ENCODE measurements at places on chromosomes 3 and 15. TPM values are rescaled to one million over a fixed set of nuclear protein-coding genes. Genes with fewer than 3 reads are reported as not detected.
A peak's percentile ranks its signal among the peaks of the same experiment; 100 is the strongest.

DNA sequence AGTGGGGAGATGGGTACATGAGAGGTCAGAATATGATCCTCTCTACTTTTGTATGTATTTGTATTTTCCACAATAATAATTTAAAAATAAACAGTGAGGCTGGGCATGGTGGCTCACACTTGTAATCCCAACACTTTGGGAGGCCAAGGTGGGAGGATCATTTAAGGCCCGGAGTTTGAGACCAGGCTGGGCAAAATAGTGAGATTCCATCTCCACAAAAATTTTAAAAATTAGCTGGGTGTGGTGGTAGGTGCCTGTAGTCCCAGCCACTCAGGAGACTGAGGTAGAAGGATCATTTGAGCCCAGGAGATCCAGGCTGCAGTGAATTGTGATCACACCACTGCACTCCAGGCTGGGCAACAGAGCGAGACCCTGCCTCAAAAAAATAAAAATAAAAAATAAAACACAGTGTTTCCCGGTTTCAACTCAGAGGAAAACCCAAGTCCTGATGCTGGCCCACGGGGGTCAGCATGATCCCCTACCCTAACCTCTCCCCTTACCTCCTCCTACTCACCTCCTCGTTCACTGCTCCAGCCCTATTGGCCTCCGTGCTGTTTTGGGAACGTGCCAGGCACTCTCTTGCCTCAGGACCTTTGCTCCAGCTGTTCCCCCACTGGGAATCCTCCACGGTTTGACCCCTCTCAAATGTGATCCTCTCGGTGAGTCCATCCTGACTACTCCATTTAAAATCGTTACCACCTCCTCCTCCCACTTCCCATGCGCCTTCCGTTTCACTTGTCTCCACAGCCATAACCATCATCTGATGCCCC is 2.9 kb upstream of the KLHL40 start:
- peaks cover 12% of the 10 kb centered on the region for H3K4me1 ChIP-seq
- no peak overlapping the region for H3K4me3 ChIP-seq
- H3K36me3 ChIP-seq: no peaks in the 10 kb centered on the region

DNA sequence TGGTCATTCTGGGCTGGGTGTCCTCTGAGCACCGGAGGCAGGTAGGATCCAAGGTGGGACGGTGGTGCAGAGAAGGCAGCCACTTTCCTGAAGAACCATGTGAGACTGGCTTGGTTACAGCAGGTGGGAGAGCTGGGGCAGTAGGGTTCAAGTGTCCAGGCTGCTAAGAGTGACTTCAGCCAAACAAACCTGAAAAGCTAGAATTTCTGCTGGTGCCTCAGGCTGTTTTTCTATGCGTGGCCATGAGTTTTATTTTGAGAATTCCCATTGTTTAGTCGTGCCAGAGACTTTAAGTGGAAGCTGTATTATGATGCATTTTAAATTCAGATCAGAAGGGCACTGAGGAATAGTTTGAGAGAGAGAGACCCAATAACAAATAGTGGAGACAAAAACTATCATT is 20.1 kb downstream of the USP13 start:
- H3K4me1 ChIP-seq: peaks cover 8% of the 10 kb centered on the region
- no peak overlapping the region for H3K4me3 ChIP-seq
- no peak overlapping the region for H3K27ac ChIP-seq
- no peaks in the 10 kb centered on the region for H3K36me3 ChIP-seq

- DNase-seq: peak; percentile 81
- peak overlapping the region; percentile 33 for H3K4me3 ChIP-seq
- no peaks in the 10 kb centered on the region for H3K27me3 ChIP-seq
- H3K4me1 ChIP-seq: peaks cover 20% of the 10 kb centered on the region
- no peaks in the 10 kb centered on the region for H3K36me3 ChIP-seq
Observed at GRCh38 chr15:42890161-42890913, 30.2 kb downstream of the TTBK2 start.

DNA sequence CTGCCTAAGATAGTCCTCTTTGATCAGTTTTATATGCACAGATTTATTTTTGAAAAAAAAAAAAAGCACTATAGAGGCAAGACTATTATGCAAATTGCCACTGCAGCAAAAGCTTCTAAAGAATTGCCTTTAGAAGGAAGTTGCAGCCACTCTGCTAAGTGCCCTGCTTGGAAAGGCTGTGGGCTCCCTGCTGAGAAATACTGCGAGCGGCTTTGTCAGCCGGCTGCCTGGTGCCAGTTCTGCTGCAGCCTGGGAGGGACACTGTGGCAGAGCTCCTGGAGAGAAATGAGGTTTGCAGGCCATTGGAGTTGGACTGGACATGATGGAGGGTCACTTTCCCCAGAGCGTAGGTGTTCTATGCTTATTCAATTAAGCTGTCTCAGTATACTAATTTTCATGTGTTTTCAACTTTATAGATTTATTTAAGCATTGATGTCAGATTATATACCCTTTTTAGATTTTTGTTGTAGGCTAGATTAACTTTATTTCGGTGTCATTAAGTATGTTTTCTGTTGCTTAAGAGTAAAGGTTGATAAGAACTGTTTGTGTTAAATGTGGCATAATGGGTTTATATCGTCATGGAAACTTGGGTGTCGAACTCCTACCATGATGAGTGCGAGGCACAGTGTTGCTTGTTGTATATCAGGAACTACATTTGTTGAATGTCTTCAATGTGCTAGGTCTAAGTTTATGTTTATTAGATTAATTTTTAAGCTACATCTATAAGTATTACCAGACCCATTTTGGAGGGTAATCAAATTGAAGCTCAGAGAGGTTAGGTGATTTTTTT is 6.6 kb downstream of the MAP2K5 start:
- no peaks in the 10 kb centered on the region for H3K27me3 ChIP-seq
- peaks cover 3% of the 10 kb centered on the region for H3K4me1 ChIP-seq
- no peak for DNase-seq
- H3K36me3 ChIP-seq: peaks cover 7% of the 10 kb centered on the region
- no peak overlapping the region for H3K27ac ChIP-seq

The TRIM42 gene
- polyA plus RNA-seq: not detected
